ENCODE measurements at places on chromosomes 5 and 9.

DNA sequence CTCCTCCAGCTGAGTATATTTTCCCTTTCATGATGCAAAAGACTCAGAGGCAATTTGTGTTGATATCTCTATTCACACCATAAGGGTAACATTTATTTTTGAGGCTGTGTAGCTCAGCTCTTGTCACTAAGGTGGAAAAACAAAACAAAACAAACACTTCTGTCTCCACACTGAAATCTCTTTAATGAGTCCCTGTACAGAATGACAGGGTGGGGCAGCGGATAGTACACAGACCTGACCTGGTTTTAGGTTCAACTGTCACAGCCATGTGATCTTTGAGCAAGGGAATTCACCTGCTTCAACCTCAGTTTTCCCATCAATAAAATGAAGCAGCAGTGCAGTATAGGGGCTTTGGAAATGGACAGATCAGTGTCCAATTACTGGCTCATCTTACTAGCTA, 29.3 kb downstream of the TLR4 start:
- no peak for DNase-seq

GRCh38 chr9:125272697-125273096, 11.1 kb downstream of the GAPVD1 start:
- no peak for DNase-seq

DNA sequence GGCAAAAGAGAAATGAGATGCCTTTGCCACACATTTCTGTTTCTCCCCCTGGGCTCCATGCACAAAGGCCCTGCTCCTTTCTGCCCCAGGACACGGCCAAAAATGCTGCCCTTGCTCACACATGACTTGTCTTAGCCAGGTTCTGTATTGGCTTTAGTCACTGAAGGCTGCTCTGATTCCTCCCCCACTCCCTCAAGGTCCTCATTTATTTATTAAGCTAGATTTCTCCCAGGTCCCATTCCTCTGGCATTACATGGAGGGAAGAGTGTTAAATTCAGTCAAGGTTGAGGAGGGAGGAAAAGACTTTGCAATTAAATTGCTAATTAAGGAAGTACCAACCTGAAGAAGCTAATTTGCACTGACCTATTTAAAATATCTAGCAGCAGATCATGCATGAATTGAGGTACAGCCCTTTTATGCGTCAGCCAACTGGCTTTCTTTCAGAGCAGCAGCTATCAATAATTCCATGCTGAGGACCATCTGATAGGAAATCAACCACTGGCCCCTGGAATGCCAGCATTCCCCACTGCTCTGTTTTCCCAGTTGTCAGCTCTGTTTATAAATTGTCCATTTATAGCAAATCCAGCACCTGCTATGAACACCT, 81.2 kb upstream of the MAP3K1 start:
- no peak for DNase-seq

DNA sequence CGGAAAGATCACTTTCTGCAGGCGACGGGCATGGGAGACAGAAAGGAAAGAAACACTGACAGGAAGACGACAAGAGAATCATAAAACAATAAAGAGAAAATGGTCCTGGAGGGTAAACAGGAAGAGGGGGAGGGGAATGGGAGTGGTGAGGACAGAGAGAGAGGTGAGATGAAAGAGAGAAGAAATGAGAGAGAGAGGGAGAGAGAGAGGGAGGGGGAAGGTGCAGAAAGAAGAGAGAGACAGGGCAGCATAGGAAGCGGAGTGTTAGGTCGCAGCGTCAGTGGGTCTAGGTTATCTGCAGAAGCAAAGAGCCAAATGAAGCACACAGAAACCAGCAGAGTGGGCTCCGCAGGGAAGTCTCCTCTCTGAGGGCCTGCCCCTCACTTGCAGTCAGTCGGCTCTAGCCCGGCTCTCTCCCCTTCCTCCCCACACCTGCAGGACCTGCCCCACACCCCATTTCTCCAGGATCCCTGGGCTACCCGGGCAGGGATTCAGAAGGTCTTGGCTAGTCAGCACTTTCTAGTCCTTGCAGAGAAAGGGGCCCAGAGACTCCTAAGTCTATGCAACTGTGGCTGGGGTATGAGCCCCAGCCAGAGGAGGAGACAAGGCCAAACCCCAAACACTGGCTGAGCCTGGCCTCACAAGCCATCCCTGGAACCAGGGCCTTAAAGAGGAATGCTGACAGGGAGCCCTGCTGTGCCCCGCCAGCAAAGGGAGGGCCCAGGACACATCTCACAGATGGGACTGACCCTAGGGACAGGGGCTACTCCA, 29.7 kb upstream of the MEIKIN start:
- no peak for DNase-seq

DNA sequence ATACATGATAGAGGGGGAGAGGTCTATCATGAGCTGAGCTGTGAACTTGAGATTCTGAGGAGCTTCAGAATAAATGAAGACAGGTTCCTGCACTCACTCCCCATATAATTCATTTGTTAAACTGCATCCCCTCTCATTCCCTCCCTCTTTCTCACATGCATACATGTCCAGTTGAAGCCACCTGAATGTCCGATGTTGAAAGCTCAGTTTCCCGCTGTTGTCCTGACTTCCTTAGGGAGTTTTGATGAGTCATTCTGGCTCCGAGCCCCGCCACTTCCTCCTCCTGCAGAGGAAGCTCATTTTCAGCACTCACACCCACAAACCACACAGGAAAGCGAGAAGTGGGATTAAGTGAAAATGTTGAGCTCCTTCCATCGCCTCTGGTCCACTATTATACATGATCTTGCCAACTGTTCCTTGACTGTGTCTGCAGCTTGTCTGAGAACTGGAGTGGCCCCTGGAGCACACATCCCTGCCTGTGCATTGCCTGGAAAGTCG, 121.2 kb downstream of the CEMIP2 start:
- peak; percentile 57 for DNase-seq

- DNase-seq: no peak
These were observed 43.0 kb upstream of the FCN1 start for GRCh38 chr9:134960701-134961181.

DNA sequence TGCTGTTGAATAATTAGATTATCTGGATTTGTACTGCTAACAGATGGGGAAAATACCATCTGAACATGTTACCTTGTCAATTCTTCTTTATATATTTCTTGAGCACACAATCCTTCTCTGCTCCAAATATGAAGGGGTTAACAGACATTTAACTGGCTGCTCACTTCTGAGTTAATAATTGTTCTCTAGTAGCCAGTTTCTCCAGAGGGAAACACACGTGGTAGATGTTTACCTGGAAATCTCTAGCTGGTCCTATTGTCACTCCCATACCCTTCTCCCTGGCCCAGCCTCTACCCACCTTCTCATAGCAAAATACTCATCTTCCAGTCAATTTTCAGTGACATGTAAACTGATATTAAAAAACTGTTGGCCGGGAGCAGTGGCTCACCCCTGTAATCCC, 101.5 kb upstream of the ZNF462 start:
- DNase-seq: no peak

DNA sequence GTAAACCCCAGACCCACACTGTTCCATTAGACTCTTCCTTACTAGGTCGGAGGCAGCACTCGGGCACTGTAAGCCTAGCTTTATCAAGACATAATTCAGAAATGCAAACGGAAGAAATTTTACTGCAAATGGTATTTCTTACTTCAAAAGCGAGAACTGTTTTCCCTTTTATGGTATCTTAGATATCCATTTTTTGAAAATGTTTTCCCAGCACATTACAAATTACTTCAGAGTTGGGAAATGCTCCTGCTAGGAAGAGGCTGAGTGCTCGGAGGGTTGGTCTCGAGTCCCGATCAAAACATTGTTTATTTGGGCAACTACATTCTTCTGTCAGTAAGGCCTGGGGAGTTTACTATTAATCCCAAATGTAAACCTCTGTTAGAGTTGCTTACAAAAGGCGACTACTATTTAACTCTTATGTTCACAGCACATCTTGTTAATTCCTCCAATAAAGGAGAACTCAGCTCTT, 332.9 kb downstream of the CWC27 start:
- no peak for DNase-seq
